AG04450 (cell line): ENCODE measurements at places on chromosomes 11 and 22. TPM values are rescaled to one million over a fixed set of nuclear protein-coding genes. Genes with fewer than 3 reads are reported as not detected.
A peak's percentile ranks its signal among the peaks of the same experiment; 100 is the strongest.

PPP6R3 gene
- polyA plus RNA-seq = 48.3 and 58.5 TPM in 2 replicates

BLID gene
- polyA plus RNA-seq = 0.48 and 0.94 TPM in 2 replicates

OR6Q1 gene
- polyA plus RNA-seq = not detected in 2 replicates

GRCh38 chr11:23893126-23893525 is 603.7 kb upstream of the LUZP2 start:
- no peak for DNase-seq

DNA sequence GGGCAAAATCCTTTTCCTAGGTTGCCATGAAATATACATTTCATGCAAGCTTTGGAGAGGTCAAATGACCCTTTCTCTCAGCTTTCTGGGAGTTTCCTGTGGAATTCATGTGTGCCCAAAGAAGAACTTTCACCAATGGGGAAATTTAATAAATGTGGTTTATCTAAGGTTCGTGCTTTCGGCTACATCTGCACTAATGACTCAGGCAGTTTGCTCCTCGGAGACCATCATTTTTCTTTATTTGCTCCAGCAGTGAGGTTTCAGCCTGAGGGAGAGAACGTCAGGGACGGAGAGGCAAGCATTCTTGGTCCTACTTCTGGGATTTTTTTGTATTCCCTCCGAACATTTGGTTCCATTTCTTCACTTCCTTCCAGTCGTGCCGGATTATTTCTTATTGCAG is 85.2 kb downstream of the FLI1 start:
- no peak for DNase-seq

- no peak for DNase-seq
Measured at GRCh38 chr11:28488336-28488735, 380.1 kb downstream of the METTL15 start.

PANX2 gene
- 0.93 and 1.1 TPM in 2 replicates for polyA plus RNA-seq

- DNase-seq = no peak
Measured at GRCh38 chr22:25702571-25703167, 39.3 kb upstream of the MYO18B start.

DNA sequence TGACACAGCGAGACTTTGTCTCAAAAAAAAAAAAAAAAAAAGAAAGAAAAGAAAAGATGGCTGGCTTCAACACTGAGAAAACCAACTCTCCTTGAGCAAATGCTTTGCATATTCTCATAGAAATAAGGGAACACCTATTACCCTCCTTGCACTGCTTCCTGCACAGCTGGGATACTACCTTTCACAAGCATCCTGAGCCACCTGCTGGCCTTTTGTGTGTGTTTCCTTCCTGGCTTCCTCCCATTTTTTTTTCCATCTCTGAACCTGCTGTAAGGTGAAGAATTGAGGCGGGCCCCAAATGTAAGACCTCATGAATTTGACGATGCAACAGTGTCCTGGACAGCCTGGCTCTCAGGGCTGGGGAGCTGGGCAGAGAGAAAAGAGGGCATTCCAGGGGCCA is 1.9 kb upstream of the RFPL3 start:
- no peak for DNase-seq

DNA sequence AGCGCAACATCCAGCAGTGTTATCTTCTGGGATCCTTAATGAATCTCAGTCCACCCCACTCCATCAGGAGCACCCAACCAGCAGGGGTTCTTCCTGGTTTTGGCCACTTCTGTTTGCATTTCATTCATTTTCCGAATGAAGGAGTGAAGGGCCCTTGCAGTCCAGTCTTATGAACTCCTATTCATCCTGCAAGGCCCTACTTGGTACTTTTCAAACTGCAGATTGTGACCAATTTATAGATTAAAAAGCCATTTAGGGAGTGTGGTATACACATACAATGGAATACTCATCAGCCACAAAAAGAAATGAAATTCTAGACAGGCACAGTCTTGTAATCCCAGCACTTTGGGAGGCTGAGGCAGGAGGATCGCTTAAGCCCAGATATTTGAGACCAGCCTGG is 10.2 kb upstream of the MN1 start:
- DNase-seq = no peak

IL17REL gene
- not detected in 2 replicates for polyA plus RNA-seq

RNF215 gene
- 11.4 and 12.1 TPM in 2 replicates for polyA plus RNA-seq

MRGPRE gene
- polyA plus RNA-seq = not detected in 2 replicates

DNA sequence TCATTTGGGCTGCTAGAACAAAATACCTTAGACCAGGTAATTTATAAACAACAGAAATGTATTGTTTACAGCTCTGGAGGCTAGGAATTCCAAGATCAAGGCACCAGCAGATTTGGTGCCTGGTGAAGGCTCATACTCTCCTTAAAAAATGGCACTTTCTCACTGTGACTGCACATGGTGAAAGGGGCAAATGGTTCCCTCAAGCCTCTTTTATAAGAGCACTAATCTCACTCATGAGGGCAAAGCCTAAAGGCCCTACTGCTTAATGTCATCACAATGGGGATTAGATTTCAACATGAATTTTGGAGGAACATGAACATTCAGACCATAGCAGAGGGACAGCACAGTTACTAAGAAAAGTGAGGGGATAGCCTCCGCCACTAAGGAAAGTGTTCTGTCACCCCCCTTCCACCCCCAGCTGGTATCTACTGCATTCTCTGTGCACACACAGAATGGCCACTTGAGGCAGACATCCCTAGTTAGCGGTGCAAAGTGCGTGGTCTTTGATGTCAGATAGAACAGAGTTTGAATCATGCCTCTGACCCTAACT is 47.2 kb upstream of the CEP295 start:
- DNase-seq = no peak

DNA sequence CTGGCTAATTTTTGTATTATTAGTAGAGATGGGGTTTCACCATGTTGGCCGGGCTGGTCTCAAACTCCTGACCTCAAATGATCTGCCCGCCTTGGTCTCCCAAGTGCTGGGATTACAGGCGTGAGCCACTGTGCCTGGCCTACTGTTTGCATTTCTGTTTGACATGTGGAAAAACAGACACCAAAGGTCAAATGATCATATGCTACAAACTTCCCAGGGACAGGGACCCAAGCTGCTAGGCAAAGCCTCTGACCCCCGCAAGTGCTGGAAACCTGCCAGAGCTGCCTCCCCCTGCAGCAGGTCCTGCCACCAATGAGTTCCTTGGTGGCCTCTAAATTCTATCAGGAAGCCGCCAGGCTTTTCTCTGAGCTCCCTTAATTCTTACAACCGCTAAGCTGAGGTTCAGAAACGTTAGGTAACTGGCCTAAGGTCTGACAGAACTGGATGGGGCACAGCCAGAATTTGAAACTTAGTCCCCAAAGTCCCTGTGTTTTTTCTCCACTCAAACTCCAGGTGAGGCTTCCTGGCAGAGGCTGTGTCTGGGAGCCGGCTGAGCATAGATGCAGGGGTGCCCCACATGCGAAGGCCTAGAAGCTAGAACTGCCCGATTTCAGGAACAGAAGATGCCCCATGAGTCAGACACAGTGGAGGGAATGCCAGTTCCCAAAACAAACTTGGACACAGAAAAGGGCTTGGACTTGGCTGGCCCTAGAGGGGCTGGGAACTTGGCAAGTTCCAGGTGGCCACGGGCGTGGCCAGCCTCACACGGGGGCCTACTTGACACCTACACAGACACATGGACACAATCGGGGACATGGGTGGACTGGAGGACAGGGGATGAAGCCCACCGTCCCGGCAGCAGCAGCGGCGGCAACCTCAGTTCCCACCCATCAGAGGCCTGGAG is 7.4 kb downstream of the CSNK1E start:
- no peak for DNase-seq

- DNase-seq = no peak
Measured at GRCh38 chr22:44272401-44272771, 40.4 kb downstream of the SHISAL1 start.

DNA sequence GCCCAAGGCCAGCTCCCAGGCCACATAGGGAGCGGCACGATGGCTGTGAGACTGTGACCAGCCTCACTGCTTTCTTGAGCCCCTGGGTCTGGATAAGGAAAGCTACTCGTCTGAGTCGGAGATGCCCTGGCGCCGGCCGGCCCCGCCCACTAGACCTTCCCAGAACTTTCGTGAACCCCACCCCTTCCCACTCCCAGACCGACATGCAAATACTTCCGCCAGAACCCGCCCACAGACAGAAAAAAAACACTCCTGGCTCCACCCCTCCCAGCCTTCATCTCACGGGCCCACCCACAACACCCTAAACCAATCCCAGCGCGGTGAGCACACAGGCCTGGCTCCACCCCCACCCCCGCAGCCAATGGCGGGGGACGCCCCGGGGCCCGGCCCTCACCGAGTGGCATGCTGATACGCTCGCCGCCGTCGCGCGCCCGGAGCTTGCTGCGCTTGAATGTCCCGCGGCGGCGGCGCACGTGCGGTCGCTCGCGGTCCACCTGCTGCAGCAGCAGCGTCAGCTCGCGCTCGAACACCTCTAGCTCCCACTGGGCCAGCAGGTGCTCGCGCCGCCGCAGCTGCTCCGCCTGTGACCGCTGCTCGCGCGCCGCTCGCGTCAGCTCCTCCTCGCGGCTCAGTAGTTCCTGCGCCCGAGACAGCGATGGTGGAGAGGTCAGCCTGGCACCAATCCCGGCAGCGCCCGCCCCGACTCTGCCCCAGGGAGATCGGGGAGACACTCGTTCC is 7.0 kb downstream of the MAP3K11 start:
- peak; percentile 82 for DNase-seq

DNA sequence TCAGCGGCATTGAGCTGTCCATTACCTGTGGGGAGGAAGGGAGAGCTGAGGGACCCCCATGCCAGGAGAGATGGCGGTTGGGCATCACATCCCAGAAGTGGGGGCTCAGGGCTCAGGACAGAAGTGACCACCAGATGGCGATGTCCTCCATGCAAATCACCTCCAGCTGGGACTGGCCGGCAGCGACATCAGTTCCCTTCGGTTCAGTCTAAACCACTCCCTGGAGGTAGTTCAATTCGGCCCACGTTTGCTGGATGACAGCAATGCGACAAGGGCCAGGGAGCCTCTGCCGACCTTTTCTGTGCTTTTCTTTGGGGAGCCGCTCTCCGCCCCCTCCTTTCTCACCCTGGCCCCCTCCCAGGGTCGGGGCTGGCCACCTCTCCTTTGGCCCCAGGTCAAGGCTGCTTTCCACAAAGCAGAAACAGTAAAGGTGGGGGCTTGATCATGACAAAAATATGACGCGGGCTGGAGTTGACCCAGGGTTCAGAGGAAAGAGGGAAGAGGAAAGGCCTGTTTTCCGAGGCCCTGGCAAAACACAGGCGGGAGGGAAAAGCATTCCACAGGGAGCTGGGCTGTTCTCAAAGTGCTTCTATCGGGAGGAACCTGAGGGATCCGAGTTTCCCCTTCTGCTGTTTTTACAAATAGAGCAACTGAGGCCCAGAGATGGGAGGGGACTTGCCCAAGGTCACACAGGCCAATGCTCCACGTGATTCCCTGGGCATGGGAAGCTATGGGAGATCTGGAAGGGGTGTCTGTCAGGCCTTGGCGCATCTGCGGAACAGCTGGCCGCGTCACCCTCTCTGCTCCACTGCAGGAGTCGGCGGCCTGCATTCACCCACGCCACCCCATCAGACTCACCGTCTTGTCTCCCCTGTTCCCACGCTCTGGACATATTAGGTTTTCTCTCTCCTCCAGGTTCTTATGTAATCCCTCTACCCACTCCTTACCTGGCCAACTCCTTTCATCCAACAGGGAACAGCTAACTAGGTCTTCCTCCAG is 54.7 kb downstream of the FBXO7 start:
- peak; percentile 77 for DNase-seq
